ENCODE measurements at places on chromosomes 5 and 9.

GRCh38 chr9:89601306-89601705 lies 3.5 kb upstream of the GADD45G start:
- no peak for DNase-seq

DNA sequence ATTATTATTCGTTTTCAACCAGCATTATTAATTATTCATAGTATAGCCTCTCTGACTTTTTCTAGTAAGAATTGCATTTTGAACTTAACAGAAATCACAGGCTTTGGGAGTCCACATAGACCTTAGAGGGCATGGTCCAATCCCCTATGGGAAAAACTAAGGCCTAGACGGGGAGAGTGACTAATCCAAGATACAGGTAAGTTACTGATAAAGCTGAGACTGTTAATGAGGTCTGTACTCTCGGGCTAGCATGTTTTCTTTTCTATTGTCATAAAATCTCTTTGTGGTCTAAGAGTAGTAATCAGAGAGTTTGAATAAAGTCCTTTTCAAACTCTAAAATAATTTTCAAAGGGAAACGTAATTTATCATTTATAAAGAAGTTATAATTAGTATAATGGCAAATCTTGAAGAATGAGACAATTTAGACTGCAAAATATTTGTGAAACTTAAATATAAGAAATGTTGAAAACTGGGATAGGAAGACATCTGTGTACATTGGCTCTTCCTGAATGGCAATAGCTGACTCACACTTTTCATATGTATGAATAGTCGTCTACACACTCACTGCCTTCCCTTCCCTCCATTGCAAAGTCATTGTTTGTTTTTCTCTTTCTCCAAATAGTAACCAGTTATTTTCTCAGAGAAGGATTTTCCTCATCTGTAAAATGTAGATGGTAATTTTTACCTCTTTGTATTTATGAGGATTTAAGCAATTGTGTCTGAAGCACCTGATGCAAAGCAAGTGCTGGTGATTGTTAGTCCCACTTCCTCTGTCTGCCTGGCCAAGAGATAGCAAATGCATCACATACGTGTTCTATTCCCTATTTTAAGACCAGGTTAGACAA lies 207.9 kb upstream of the CD180 start:
- no peak for DNase-seq

GRCh38 chr9:83355024-83355444 lies 183.2 kb downstream of the FRMD3 start:
- peak; percentile 44 for DNase-seq

- DNase-seq = no peak
Observed at GRCh38 chr5:23740029-23740428, 232.6 kb downstream of the PRDM9 start.

DNA sequence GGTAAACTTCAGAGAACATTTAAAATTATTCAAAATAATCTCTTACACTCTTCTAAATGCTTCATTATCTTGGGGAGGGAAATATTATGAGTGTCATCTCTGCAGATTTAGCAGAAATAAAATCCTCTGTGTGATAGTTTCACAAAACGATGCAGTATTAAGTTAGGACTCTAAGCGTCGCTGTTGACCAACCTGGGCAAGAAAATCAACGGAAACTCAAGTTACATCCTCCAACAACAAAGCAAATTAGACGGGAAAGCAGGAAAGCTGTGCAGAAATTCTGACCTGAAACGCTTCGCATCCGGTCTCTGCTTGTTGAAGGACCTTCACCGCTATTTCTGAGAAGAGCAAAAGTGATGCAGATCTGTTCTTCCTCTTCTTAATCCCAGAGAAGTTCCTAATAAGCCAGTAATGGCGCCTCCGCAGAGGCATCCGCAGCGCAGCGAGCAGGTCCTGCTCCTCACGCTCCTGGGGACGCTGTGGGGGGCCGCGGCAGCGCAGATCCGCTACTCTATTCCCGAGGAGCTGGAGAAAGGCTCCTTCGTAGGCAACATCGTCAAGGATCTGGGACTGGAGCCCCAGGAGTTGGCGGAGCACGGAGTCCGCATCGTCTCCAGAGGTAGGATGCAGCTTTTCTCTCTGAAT lies at the start of gene PCDHGA6:
TSS of gene PCDHGA6 (plus strand) at position 219 of the 645 bp plus-strand sequence. CDS start at position 412, 193 bp downstream.
- no peak for DNase-seq

DNA sequence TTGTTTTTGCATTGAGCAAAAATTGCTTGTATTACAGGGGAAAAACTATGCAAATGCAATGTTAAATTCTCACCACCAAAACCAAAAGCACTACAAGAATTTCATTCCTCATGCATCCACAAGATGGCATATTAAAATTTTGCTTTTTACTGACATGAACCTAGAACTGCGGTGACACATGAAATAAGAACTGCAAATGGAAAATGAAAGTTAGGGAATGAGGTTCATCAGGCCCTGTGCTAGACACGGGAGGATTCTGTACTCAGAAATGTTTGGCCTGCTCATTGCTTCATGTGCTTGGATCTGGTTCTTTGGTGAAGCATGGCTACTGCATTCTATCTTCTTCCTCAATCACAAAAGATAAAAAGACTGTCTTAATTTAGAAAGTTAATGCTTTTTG lies 9.1 kb upstream of the RFK start:
- no peak for DNase-seq

GRCh38 chr9:21730899-21731298 lies 71.5 kb upstream of the MTAP start:
- no peak for DNase-seq

- no peak for DNase-seq
Observed at GRCh38 chr5:98031926-98032325, 741.5 kb upstream of the RGMB start.

GRCh38 chr9:36543916-36544315 lies 28.8 kb upstream of the MELK start:
- no peak for DNase-seq

- DNase-seq = no peak
Observed at GRCh38 chr9:20065046-20065445, 276.2 kb upstream of the SLC24A2 start.

DNA sequence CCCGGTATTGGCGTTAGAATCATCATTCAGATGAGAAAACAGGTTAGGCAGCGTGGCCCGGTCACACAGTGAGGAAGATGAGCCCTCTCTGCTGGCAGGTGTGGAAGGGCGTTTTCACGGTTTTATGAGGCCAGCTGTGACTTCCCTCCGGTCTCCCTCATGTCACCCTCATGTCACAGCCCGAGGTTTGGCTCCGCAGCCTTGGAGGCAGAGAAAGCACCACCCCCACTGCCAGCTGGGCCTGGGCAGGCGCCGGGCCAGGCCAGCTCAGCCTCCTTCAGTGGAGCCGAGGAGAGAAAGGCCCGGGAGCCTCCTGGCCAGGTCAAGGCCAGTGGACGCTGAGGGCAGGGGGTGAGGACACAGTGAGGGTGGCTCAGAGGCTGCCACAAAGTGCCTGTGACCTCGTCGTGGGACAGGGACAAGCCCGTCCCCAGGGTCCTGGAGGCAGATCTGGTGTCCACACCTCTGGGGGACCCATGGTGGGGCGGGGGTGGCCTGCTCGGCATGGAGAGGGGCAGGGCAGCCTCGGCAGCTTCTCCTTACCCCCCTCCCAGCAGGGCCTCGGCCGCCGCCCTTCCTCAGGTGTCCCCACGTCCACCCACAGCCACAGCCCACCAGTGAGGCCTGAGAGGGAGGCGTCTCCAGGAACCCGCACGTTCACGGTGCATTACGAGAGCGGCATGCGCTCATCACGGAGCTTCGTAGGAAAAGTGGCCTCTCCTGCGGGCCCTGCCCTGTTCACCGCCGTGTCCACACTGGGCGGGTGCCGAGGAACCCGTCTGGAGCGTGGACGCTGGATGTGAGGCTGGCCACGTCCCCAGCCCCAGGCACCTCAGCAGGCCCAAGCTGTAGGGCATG lies 32.2 kb downstream of the EXD3 start:
- DNase-seq = no peak

- no peak for DNase-seq
Observed at GRCh38 chr9:34995670-34996060, 6.1 kb downstream of the DNAJB5 start.

DNA sequence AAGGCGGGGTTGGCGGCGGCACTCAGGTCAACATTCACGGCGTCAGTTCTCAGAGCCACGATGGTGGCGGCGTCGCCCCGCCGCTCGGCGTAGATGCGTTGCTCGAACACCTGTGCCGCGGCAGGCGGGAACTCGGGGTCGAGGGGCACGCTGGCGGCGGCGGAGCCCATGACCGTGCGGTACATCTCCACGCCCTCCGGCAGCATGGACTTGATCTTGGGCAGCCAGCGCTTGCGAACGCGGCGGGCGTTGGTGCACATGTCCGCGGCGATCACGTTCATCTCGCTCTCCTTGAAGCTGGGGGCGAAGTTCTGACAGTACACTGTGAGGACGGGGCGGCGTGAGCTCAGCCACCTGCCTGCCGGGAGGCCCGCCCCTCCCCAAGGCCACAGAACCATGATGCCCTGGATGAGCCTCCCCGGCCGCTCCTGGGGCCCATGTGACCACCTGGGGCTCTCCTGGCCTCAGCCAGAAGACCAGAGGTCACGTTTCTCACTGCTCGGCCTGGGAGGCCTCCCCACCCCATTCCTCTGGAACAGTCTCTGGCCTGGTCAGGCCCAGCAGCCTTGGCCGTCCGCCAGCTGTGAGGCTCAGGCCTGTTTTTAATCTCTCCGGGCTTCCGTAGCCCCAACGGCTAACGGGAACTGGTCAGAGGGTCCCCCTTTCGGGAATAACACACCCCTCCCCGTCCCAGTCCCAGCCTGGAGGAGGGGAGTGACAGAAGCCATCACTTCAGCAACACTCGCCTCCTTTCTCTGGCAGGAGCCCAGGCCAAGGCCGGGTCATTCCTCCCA lies 50.7 kb upstream of the UBAC1 start:
- DNase-seq = peak; percentile 94

GRCh38 chr5:171750311-171750788 lies 35.3 kb upstream of the SMIM23 start:
- DNase-seq = peak; percentile 70

GRCh38 chr9:70091572-70091971 lies 47.9 kb downstream of the MAMDC2 start:
- no peak for DNase-seq

DNA sequence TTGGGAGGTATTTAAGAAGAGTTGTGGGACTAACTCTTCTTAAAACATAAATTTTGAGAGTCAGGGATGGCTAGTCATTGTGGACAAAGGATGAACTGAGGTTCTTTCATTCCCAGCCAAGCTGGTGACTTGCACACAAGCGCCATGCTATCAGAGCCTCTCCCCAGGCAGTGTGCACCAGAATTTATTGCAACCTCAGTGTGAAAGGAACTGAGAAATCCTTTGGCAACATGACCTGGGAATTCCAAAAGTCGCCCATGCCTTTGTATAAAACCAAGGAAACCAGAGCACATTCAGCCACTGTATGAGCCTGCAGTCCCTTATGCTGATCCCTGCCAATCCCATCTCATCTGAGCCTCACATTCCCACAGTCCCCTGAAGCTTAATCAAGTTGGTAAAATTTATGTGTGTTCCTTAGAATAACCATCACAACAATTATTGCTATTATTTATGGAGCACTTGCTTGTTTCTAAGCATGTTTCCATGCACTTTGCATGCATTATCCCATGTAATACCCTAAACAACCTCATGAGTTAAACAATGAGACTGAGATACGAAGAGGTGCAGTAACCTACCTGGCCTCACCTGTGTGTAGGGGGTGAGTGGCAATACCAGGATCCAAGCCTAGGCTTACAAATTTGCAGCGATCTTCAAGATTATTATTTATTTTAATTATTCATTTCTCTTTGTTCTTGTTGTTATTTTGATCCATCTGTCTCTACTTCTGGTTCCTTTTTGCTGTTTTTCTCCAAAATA lies 116.4 kb downstream of the NTRK2 start:
- no peak for DNase-seq

- DNase-seq = no peak
Observed at GRCh38 chr5:79666758-79667157, 22.9 kb upstream of the CMYA5 start.

- DNase-seq = no peak
Observed at GRCh38 chr5:13941468-13941867, 3.0 kb downstream of the DNAH5 start.

DNA sequence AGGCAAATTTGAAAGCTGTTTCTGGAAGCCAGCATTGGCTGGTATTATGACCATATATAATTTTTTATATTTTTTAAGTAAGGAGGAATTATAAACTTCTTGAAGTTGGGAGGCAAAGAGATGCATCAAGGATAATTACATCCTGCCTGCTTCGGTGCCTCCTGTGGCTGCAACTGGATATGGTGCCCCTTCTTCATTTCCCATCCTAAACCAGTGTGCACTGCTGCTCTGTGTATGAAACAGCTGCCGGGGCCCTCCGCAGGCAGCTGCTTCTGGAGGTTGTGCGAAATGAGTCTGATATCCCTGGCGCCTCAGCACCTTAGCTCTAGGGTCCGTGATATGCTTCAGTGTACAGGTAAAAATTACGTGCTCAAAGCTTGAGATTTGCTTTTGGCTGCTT lies 304.2 kb downstream of the ENC1 start:
- no peak for DNase-seq

All from left ventricle myocardium superior (tissue), 1 donor.